Stimulated activated CD8-positive, alpha-beta memory T cell treated with anti-CD3 and anti-CD28 coated beads, Interleukin-4, amount 100 ng/mL, for 1 hour (primary cell): ENCODE measurements at places on chromosomes 1 and 21.

DNA sequence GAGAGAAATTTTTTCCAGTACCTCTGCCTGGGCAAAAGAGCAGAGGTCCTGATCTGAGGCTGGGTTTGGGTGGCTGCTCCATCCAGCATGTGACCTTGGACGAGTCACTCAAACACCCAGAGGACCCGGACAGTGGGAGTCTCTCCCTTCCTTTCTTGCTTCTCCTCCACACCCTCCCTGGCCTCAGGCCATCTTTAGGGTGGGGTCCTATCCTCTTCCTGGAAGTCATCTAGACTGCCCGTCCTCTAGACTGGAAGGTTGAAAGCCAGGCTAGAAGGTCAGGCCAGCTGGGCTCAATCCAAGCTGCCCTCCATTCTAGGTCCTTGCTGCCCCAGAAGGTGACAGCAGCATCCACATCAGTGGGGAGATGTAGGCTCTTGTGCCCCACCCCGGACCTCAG, 599.5 kb downstream of the MATN1 start:
- no peak for DNase-seq

GRCh38 chr1:106768077-106768476, 288.4 kb upstream of the PRMT6 start:
- DNase-seq, result no peak

DNA sequence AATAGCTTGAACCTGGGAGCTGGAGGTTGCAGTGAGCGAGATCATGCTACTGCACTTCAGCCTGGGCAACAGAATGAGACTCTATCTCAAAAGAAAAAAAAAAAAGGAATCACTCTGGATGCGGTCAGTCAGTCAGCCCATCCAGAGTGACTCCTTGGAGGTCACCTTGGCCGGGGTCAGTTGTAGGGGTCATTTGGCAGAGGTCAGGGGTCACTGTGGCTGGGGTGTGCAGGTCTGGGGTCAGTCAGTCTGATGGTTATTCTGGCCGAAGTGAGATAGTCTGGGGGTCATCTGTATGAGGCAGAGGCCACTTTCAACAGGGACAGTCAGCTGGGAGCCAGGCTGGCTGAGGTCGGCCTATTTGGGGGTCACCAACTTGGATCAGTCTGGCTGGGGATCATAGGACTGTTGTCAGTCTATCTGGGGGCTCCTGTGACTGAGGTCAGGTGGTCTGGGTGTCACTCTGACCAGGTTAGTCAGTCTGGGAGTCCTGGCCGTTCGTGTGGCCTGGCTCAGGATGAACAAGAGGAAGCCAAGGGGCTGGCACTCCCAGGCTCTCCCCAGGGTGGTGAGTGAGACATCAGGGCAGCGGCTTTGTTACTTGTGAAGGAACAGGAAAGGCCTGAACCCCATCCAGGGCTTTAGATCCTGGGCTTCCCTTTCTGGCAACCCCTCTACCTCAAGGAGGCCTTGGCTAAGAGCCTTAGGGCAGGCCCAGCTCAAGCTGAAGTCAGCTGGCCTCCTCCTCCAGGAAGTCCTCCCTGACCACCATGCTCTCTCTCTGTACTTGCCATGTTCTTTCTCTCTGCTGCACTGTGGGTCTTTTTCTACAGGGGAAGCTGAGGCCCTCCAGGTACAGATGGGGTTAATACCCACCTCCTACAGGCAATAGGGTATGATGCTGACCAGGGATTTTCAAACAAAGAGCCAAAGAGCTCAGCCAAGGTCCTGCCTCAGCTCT, 15.1 kb downstream of the PTPRU start:
- DNase-seq, result no peak

DNA sequence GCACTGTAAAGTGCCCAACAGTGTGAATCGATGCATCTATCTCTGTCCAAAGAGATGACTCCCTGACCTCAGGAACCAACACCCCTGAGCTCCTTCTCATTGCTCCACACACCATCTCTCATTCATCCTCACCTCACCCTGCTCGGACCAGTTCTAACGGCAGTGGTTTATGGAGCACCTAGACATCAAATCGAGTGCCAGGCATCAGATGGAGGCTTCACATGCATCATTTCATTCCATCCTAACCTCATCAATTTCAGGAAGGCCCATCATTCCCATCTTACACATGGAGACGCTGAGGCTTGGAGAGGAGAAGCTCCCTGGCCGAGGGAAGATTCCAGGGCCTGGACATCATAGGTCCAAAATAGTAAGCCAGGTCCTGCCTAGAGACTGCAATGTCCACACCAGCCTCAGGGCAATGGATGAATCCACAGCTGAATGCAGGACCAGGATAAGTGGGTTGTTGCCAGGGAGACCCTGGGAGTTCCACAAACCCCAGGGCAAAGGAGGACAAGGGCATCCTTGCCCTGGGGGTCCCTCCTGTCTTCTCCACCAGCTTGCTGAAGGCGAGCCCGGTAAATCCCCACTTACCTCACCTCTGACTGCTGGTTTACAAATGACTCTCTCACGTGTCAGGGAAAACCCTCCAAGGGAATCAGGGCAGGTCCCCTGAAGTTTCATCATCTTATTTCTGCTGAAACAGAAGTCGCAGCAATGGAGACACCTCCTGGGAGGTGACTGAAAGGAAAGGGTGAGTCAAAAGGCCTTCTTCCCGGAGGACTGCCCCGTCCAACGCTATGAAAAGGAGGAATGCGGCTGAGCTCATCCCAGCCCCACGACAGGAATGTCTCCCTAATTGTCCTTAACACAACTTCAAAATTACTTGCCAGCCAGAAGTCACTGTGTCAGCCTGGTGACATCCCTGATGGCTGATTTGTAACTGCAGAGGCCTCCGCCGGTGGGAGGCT, 9.0 kb upstream of the IFFO2 start:
- no peak for DNase-seq

DNA sequence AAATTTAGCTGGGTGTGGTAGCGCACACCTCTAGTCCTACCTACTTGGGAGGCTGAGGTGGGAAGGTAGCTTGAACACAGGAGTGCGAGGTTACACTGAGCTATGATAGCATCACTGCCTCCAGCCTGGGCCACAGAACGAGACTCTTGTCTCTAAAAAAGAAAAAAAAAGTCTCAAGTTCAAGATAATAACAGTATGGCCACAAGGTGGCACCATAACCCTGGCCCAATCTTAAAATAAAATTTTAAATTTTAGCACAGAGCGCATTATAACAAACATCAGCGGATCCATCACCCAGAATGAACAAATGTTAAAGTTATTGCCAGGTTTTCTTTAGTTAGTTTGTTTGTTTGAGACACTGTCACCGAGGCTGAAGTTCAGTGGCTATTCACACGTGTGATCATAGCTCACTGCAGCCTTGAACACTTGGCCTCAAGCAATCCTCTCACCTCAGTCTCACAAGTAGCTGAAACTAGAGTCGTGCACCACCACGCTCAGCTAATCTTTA, 2.9 kb upstream of the HTR6 start:
- no peak for DNase-seq
